Fibroblast of skin of right biceps (primary cell): ENCODE measurements at places on chromosomes 2 and 18.

DNA sequence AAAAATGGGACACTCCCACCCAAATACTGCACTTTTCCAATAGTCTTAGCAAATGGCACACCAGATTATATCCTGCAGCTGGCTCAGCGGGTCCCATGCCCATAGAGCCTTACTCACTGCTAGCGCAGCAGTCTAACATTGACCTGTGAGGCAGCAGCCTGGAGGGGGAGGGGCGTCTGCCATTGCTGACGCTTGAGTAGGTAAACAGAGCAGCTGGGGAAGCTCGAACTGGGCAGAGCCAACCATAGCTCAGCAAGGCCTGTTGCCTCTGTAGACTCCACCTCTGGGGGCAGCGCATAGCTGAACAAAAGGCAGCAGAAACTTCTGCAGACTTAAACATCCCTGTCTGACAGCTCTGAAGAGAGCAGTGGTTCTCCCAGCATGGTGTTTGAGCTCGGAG is 110.4 kb downstream of the CTIF start:
- no peak for DNase-seq

- peak; percentile 41 for DNase-seq
Observed at GRCh38 chr18:76699923-76700322, 122.4 kb upstream of the ZNF236 start.

DNA sequence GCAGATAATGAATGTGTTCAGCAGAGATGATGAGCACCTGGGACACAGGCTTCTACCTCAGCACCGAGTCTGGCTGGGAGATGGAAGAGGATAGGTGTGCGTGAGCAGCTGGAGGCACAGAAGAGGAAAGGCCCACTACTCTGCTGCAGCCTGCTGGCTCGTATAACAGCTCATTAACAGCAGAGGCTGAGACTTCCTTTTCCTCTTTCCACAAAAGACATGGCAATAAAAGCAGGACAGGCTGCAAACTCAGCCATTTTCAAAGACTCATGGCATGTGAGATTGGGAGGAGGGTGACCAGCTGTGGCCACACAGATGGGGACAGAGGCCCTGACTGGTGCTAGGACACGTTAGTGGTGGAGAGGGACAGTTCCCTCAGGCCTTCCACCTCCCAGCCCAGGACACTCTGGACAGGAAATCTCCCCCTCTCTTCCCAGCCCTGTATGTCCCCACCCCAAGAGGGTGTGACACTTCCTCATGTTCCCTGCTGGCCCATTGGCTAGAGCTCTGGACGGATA is 60.3 kb downstream of the CACNB4 start:
- no peak for DNase-seq

- DNase-seq: peak; percentile 78
Observed at GRCh38 chr2:38528008-38528442, 74.7 kb downstream of the HNRNPLL start.

DNA sequence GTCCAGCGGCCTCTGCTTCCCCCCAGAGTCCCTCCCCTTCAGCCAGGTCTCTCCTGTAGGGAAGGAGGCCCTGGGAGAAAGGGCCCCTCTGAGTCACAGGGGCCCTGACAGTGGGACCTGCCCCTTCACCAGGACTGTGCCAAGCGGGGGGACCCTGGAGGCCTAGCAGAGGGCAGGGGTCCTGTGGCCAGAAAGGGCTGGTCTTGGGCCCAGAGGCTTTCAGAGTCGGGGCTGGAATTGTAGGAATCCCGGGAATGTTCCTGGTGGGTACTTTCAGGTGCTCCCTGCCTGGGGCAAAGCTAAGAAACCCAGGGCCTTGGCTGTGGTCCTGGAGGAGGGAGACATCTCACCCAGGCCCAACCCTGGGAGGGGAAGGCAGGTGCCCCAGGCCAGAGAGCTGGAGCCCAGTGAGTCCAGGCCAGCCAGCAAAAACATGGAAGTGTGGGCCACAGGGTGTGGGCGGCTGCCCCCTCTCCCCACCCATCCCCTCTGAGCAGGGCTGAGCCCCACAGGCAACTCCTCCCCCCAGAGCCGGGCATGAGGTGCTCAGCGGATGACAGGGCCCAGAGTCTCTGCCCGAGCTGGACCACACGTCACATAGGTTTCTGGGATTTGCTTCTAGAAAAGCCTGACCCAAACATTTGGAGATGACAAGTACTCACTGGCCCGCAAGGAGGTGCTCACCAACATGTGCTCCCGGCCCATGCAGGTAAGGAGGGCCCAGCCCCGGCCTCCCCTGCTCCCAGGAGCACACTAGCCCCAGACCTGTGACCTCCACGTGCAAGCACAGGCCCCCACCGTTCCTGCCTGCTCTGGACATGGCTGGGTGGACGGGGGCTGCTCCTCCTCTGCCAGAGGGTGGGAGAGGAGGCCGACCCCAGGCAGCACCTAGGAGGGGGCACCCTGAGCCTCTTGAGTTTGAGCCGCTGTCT is 48.2 kb upstream of the ALPP start:
- DNase-seq: no peak

- peak; percentile 25 for DNase-seq
Observed at GRCh38 chr2:86037141-86037794, 68.4 kb downstream of the POLR1A start.

DNA sequence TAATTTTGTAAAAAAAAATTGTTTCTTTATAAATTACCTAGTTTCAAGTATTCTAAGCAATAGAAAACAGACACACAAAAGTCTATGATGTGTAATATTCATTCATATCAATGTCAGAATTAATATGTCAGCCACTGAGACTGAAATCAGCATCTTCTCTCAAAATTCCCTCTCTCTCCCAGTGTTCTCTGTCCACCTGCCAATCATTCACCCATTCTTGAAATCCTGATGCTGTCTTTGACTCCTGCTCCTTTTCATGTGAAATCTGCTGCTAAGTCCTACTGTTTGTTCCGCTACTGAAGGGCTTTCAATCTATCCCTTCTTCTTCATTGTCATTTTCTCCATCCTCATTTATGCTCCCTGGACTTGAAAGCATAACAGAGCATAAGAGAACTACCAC is 257.9 kb downstream of the SATB2 start:
- no peak for DNase-seq

GRCh38 chr2:232927032-232927792 is 57.1 kb downstream of the SNORC start:
- DNase-seq: no peak

- DNase-seq: peak; percentile 22
Observed at GRCh38 chr2:133532919-133533318, 35.3 kb downstream of the NCKAP5 start.

DNA sequence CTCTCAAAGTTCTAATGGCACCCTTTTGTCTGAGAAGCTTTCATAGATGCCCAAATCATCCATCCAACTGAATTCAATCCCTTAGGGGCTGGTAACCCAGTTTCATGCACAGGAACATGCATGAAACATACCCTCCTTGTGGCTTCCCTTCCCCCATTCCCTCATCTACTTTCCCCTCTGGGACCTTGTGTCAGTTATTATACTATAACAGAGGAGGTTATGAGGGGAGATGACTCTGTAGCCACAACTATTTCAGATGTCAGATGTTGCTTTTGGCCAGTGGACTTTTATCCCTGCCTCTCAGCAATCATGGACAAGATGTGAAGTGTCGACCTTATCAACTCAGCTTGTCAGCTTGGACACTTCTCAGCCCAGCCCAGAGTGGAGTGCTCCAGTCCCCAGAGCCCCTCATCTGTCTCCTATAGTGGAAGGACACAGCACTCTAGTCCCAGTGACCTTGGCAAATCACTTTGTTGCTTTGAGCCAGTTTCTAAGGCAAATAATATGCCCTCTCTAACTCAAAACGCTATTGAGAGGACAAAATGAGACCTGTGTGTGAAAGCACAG is 8.4 kb downstream of the DHRS9 start:
- DNase-seq: peak; percentile 0

DNA sequence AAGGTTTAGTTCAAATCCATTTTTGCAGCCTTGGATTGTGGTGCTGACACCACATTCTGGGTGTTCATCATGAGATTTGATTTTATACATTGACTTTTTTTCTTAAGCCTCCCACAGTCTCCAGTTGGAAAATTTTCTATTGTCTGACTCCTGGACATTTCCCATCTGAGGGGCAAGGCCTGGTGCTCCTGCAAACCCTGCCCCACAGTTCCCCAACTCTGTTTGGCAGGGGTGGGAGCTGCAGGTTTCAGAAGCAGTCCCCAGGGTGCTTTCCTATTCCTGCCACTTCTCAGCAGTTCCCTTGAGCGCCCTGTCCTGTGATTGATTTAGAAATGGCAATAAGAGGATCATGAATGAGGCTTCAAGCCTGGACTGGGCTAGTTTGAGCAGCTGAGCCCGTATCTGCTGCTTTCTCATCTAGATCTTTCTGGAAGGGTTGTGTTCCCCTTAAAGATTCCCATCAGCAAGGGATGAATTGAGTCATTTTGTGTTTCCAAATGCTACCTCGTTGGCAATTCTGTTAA is 77.0 kb downstream of the CIB4 start:
- DNase-seq: no peak

DNA sequence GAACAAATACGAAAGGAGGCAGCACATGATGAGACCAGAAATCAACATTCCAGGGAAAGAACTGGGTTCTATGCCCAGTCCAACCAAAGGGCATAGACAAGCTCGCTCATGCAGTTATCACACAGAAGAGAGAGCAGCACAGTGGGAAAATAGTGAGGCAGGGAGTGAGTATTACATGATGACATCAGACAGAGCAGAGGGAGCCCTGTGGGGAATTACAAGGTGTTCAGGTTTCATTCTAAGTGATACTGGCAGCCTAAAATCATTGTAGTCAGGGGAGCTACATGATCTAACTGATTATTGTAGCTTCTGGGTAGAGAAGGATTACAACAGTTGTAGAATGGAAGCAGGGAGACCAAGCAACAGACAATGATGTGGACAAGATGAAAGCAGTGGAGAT is 658.5 kb downstream of the ARHGAP15 start:
- no peak for DNase-seq

- no peak for DNase-seq
Observed at GRCh38 chr2:11896386-11896785, 150.0 kb downstream of the LPIN1 start.

DNA sequence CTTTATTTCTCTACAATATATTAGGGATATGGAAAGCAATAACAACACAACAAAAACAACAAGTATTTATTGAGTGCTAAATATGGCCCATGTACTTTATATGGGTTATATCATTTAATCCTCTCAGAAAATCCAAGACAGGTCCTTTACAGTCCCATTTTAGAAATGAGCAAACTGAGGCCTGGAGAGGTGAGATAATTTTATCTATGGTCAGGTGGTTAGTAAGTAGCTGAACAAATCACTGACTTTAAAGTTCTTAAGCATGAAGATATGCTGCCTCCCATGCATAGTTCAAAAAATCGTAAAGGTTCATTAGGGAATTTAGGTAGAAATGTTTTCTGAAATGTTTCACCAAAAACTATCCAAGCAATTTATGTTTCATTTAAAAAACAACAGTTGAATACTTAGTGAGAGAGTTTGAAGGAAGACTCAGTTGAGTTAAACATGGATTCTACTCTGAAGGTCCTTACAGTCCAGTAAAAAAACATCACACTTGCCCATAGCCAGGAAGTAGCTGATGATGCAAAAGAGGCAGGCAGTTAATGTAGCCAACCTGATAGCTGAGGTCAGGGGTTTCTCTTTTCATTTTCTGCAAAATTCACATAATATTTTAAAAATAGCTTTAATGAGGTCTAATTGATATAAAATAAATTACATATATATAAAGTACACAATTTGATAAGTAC is 7.6 kb upstream of the NFE2L2 start:
- DNase-seq: no peak

- DNase-seq: no peak
Observed at GRCh38 chr2:236012155-236012554, 156.0 kb downstream of the GBX2 start.

DNA sequence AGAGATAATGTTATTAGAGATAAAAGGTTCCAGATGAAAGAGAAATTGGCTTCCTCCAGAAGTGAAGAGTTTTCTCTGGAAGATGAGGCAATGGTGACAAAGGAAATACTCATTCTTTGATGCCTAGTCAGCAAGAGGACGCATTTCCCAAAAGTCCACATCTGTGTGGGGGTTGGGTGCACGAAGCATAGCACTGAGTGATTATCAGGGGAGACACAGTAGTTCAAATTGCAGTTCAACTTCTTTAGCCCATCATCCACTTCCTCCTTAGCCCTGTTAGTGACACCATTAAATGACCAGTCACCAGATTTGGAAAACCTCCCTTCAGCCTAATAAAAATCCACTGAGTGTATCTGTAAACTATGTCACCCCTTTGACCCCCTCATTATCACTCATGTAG is 80.9 kb upstream of the PHLPP1 start:
- peak; percentile 64 for DNase-seq

DNA sequence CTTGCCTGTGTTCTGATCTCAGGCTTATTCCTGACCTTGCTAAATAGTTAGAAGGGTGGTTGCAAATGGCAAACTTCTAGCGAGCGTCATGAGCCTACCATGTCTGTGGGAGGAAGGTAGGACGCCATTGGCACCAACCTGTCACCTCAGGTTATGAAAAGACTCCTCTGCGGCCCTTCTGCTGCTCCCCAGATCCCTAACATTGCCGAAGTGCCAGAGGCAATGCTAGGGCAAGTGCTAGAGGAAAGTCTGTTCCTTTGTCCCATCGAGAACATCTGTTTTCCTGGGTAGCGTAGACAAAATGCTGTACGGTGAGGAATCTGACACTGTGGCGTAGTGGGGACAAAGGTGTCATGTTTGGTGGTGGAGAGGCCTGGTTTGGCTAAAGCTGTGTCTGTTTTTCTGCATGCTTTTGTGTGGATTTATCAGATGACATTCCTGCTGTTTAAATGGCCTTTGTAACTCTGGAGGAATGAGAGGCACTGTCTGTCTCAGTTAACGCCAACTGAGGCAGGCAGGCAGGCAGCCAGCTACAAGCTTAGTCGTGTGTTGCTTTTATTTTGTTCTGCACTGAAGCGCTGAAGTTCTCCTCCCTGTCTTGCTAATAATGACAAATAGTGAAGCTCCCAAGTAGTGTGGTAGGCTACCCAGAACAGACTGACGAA is 94.1 kb downstream of the PRPF40A start:
- no peak for DNase-seq

GRCh38 chr18:21650311-21650710 is 38.2 kb downstream of the SNRPD1 start:
- DNase-seq: no peak

GRCh38 chr18:47050468-47050867 is 15.0 kb upstream of the ELOA2 start:
- peak; percentile 30 for DNase-seq

DNA sequence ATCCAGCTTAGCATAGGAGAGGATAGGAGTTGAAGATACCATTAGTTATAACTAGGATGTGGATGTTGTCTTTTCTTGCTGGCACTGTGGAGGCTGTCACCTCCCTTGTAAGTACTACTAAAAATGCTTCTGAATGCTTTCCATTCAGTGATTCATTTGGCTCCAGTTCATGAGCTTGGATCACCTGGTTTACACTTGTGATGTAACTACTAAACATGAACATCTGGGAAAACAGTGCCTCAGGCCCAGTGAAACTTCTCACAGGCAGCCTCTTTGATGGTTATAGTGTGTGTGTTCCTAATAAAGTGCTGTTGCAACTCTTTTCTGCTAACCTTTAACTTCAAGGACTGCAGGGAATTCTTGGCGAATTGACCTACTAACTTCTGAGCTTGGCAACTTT is 13.0 kb upstream of the SLC9A2 start:
- DNase-seq: peak; percentile 1

GRCh38 chr18:36186461-36187192 is 670 bp upstream of the MOCOS start:
- no peak for DNase-seq

- no peak for DNase-seq
Observed at GRCh38 chr18:75261430-75262223, 51.0 kb downstream of the TSHZ1 start.

- no peak for DNase-seq
Observed at GRCh38 chr2:222332116-222332515, 33.3 kb upstream of the PAX3 start.
